Left ventricle myocardium inferior (tissue), 1 donor: ENCODE measurements at places on chromosomes 11 and 22.

DNA sequence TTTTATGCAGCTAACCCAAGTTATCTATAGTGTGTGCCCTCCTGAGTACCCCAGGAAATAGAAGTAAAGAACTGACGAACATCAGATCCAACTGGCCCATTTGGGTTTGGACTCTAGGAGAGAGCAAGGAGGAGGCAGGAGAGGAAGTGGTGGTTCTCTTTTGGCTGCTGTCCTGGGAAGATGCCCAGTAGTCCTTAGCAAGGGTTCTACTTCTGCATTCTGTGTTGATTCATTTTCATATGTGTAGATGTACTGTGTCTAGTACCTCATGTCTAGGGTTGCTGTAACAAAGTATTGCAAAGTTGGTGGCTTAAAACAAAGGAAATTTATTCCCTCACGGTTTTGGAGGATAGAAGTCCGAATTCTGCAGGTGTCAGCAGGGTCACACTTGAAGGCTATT, 6.6 kb upstream of the MMP27 start:
- no peaks in the 10 kb centered on the region for H3K27me3 ChIP-seq
- no peak for DNase-seq
- no peak overlapping the region for H3K27ac ChIP-seq
- no peak overlapping the region for H3K4me3 ChIP-seq
- no peaks in the 10 kb centered on the region for H3K36me3 ChIP-seq

GRCh38 chr11:100963375-100963774, 166.2 kb downstream of the PGR start:
- peaks cover 55% of the 10 kb centered on the region for H3K36me3 ChIP-seq
- H3K27ac ChIP-seq: no peak overlapping the region
- H3K4me3 ChIP-seq: no peak overlapping the region
- peaks cover 14% of the 10 kb centered on the region for H3K4me1 ChIP-seq

- peak; percentile 39 for DNase-seq
- H3K27me3 ChIP-seq: peaks cover 94% of the 10 kb centered on the region
- no peak overlapping the region for H3K27ac ChIP-seq
- no peaks in the 10 kb centered on the region for H3K4me1 ChIP-seq
- no peaks in the 10 kb centered on the region for H3K36me3 ChIP-seq
- H3K4me3 ChIP-seq: no peak overlapping the region
These were observed 437.4 kb downstream of the MIAT start for GRCh38 chr22:27094633-27095308.

DNA sequence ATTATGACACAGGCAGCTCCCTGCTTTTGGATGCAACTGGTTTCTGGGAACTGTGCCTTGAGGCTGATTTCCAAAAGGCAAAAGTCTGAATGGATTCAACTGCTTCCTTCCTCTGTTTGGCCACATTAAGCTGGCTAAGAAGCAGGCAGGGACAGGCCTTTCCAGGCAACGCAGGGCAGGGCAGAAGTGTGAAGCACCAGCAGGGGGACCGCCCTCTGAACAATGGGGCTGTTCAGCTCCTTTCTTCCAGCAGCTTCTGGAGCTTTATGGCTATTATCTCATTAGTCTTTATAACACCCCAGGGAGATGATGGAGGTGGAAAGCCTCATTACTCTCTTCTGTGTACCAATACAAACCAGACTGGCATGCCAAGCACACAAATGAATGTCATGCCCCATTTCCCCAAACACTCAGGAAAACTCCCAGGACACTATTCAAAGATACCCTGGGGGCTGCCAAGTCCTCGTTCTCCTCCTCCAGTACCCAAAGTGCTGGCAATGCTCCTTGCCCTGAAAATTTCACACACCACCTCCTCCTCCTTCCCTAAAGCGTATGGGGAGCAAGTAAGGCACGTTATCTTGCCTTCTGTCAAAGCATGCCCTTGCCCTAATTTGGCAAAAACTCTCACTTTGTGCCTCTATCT, 21.3 kb downstream of the MORC2 start:
- H3K4me1 ChIP-seq: peaks cover 40% of the 10 kb centered on the region
- H3K27me3 ChIP-seq: no peaks in the 10 kb centered on the region
- H3K27ac ChIP-seq: peak overlapping the region; percentile 75
- H3K36me3 ChIP-seq: peaks cover 94% of the 10 kb centered on the region
- DNase-seq: peak; percentile 31
- H3K4me3 ChIP-seq: no peak overlapping the region

DNA sequence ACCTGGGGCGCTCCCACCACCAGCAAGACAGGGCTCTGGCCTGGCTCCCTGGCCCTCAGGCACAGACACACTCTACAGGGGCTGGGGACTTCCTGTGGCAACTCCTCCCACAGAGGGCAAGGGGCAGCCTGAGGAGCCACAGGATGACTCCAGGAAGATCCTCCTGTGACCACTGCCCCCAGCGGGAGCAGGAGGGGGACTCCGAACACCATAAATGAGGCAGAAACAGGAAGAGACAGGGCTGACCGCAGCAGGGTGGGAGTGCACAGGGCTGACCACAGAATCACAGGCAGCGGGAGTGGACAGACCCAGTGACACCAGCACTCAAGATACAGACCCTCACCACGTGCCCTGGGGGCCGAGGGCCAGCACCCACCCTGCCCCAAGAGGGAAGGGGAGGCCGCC, 10.8 kb downstream of the ARAP1 start:
- H3K4me1 ChIP-seq: peaks cover 46% of the 10 kb centered on the region
- no peak overlapping the region for H3K4me3 ChIP-seq
- peak; percentile 42 for DNase-seq
- H3K27ac ChIP-seq: peak overlapping the region; percentile 40

- peaks cover 70% of the 10 kb centered on the region for H3K36me3 ChIP-seq
- DNase-seq: peak; percentile 62
- H3K27me3 ChIP-seq: no peaks in the 10 kb centered on the region
- no peak overlapping the region for H3K4me3 ChIP-seq
- peak overlapping the region; percentile 43 for H3K27ac ChIP-seq
These were observed 5.9 kb upstream of the ATF4 start for GRCh38 chr22:39514373-39514973.

GRCh38 chr11:73980001-73980961, 2.4 kb downstream of the UCP2 start:
- H3K27ac ChIP-seq: peak overlapping the region; percentile 36
- peaks cover 26% of the 10 kb centered on the region for H3K4me1 ChIP-seq
- peak overlapping the region; percentile 81 for H3K4me3 ChIP-seq
- peaks cover 26% of the 10 kb centered on the region for H3K36me3 ChIP-seq
- no peaks in the 10 kb centered on the region for H3K27me3 ChIP-seq

DNA sequence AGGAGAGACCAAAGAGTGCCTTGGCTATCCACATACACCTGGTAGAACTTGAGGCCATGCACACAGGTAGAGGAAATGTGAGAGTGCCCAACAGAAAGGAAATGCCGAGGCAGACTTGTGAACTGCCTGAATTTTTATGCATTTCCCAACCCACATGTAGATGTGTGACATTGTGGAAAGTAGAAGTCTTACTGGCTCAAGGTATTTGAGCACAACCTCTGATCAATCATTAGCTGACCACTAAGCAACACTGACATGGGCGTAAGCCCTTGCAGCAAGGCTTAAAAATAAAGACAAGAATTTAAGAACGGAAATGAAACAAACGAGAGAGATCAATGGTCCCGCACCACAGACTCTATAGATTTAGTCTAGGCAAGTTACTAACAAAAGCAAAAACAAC, 62.6 kb downstream of the POLD3 start:
- no peaks in the 10 kb centered on the region for H3K4me1 ChIP-seq
- H3K36me3 ChIP-seq: peaks cover 13% of the 10 kb centered on the region

GRCh38 chr11:131483453-131483852, 113.0 kb downstream of the NTM start:
- peaks cover 9% of the 10 kb centered on the region for H3K27me3 ChIP-seq
- no peaks in the 10 kb centered on the region for H3K36me3 ChIP-seq
- peaks cover 5% of the 10 kb centered on the region for H3K4me1 ChIP-seq
- no peak overlapping the region for H3K27ac ChIP-seq
- DNase-seq: no peak

DNA sequence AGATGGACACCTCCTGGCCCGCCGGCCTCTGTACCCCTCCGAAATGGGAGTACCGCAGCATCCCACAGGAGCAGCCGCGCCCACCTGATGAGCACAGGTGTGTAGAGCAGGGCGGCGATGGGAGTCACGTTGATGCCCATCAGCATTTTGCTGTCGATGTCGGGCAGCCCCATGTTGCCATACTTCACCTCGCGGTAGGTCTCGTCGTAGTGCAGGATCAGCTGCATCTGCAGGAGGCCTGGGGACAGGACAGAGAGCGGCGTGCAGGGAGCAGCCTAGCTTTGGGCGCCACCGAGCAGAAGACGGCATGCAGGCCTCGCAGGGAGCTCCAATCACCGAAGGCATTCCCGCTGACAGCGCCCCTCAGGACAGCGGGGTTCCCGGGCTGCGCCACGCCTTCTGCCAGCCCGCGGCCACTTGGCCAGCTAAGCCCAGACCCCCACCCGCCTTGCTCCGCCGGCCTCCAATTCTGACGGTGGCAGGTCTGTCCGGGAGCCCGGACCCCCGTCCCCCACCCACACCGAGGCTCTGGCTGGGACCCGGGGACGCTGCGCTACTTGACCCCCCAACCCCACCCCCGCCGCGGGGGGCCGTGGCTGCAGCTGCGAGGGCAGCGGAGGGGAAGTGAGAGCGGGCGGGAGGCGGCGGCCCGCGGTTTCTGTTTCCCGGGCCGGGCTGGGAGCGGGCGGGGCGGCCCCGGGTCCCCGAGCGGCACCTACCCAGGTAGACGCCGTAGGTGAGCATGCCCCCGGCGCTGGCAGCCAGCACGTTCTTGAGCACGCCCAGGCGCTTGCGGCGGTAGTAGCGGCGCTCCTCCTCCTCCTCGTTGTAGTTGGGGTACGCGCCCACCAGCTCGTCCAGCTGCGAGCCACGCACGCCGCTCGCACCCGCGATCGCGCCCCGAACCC, 705 bp downstream of the UNC93B1 start:
- H3K27ac ChIP-seq: peak overlapping the region; percentile 83
- H3K4me1 ChIP-seq: peaks cover 20% of the 10 kb centered on the region
- H3K4me3 ChIP-seq: peak overlapping the region; percentile 82
- H3K27me3 ChIP-seq: no peaks in the 10 kb centered on the region

DNA sequence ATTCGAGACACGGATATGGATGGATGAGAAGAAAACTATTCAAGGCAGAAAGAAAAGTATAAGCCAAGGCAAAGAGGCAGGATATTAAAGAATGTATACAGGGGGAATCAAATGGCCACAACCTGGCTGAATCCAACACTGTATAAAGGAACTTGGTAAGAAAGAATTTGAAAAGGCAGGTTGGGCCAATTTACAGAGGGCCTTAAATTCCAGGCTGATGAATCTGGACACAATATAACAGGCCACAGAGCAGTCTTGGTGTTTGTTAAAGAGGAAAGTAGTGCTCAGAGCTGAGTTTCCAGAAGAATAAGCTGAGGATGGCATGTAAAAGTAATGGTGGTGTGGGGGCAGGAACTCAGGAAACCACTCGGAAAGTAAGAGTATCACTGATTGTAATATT, 72.3 kb upstream of the POU2AF2 start:
- no peak overlapping the region for H3K27ac ChIP-seq
- DNase-seq: no peak
- H3K4me1 ChIP-seq: no peaks in the 10 kb centered on the region
- no peak overlapping the region for H3K4me3 ChIP-seq

DNA sequence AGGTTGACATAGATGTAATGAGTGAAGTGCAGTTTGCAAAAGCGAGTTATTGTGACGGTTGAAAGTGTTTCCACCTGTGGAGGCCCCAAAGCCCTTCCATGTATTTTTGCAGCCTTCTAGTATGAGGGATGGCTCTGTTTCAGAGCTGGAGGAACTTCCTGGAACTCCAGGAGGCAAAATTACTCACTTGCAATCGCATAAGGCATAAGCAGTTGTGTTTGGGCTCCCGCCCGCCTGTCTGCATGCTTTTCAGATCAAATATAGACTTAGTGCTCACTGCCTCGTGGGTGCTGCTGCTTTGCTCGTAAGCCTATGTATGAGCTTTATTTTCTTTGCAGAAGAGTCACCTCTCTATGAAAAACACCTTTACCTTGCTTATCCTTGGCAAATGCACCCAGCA, 146.8 kb upstream of the LARGE1 start:
- no peak for DNase-seq
- no peak overlapping the region for H3K4me3 ChIP-seq
- H3K4me1 ChIP-seq: no peaks in the 10 kb centered on the region
- H3K36me3 ChIP-seq: no peaks in the 10 kb centered on the region
- H3K27me3 ChIP-seq: peaks cover 41% of the 10 kb centered on the region

- no peak overlapping the region for H3K27ac ChIP-seq
- H3K4me3 ChIP-seq: no peak overlapping the region
- DNase-seq: no peak
- peaks cover 7% of the 10 kb centered on the region for H3K36me3 ChIP-seq
- no peaks in the 10 kb centered on the region for H3K27me3 ChIP-seq
These were observed 18.8 kb upstream of the SUN2 start for GRCh38 chr22:38774496-38775166.

DNA sequence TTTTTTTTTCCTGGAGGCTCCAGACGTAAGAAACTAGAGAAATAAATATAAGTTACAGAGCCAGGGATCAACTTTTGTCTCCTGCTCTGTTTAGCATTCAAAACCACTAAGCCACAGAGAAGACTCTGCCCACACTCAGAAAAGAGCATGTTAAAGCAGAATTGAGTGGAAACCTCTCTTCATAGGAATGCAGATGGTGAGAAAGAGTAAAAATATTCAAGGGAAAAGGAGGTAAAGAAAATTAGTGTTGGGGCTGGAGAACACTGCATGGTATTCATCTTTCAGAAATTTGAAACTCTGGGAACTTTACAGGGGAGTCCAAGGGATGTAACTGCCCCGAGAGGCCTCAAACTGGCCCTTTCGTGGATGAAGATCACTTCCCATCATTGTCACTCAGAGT, 65.1 kb downstream of the CLMP start:
- H3K36me3 ChIP-seq: no peaks in the 10 kb centered on the region
- DNase-seq: no peak
- H3K27ac ChIP-seq: peak overlapping the region; percentile 1
- no peaks in the 10 kb centered on the region for H3K4me1 ChIP-seq
- peaks cover 6% of the 10 kb centered on the region for H3K27me3 ChIP-seq
- H3K4me3 ChIP-seq: no peak overlapping the region
